ENCODE measurements at places on chromosomes 2 and 18. TPM values are rescaled to one million over a fixed set of nuclear protein-coding genes. Genes with fewer than 3 reads are reported as not detected.

The LAMA3 gene
- 6.5 TPM for total RNA-seq

The SP140 gene
- total RNA-seq, result not detected

The PDE1A gene
- 1.7 TPM for total RNA-seq

The POTEI gene
- total RNA-seq, result 0.48 TPM

The DRC1 gene
- 0.33 TPM for total RNA-seq

The ASPRV1 gene
- total RNA-seq, result 0.33 TPM

The HOXD4 gene
- total RNA-seq, result 9.4 TPM

The DPYSL5 gene
- not detected for total RNA-seq

The LRP1B gene
- total RNA-seq, result under 0.01 TPM

The AQP12B gene
- total RNA-seq, result not detected

The TMEM37 gene
- 0.33 TPM for total RNA-seq
